ENCODE measurements at places on chromosomes 7 and 10. TPM values are rescaled to one million over a fixed set of nuclear protein-coding genes. Genes with fewer than 3 reads are reported as not detected.

DNA sequence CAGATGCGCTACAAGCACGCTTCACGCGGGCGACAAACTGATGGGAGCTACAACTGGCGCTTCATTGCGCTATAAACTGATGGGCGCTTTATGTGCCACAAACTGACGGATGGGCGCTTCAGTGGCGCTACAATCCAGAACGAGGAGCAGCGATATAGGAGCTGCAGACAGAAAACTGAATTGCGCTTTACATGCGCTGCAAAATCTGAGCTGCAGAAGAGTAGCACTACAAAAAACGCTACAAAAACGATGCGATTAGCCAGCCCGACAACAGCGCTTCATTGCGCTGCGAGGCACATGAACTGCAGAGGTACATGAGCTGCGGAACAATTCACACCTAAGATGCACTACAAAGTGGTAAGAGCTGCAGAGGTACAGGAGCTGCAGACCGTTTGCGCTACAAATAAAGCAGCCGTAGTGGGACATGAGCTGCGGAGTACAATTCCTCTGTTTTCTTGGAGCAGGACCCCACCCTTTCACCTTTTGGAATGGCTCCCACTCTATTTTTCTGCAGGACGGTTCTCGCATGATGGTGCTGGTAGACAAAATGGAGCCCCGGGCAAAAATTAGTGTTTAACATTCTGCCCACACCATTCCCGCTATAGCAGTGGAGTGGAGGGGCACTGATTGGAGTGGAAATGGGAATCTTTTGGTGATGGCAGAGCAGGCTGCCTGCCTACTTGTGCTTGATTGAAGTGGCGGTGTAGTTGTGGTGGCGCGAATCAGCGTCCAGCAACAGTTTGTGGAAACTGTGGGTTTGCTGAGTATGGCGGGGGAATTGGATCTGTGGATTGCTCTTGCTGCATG is 1.2 kb upstream of the SGCE start:
- peak; percentile 47 for DNase-seq

DNA sequence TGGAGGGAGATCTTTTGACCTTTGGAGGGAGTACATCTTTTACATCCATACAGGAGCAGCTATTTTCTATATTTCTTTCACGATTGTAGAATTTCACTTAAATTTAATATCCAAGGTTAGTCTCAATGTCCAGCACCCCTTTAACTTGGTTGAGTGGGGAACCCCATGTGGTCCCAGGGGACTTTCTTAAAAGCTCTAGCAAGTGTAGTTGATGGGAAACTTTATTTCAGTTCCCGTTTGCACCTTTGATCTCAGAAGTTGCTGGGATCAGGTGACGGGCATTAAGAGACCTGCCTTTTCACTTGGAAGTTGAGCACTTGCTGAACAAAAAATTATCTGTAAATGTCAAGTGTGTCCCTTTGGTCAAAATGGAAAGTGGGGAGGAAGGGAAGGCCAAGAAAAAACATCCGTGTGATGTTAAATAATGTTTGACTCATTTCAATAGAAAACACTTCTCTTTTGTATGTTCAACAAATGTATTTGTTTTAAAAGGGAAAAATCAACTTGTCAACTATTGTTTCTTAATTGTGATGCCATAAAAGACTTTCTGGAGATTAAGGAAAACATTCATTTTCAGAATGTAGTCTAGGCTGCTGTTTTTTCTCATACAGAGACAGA is 370.1 kb upstream of the GALNT17 start:
- DNase-seq: no peak

- DNase-seq: no peak
Observed at GRCh38 chr7:85130702-85131101, 56.2 kb downstream of the SEMA3D start.

- DNase-seq: peak; percentile 45
Observed at GRCh38 chr7:121372376-121373010, 23.6 kb downstream of the FAM3C start.

DNA sequence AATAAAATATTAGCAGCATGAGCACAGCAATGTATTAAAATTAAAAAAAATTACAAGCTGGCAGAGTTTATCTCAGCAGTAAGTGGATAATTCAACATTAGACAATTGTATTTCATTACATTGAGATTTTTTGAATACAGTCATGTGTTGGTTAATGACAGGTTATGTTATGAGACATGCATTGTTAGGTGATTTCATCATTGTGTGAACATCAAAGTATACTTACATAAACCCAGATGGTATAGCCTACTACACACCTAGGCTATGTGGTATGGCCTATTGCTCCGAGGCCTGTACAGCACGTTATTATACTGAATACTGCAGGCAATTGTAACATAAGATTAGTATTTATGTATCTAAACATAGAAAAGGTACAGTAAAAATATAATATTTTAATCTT is 29.7 kb downstream of the CCDC6 start:
- DNase-seq: no peak

GRCh38 chr10:100904917-100905316 is 7.8 kb upstream of the SLF2 start:
- no peak for DNase-seq

Gene MAT1A
- total RNA-seq: not detected

Gene TEX47
- not detected for total RNA-seq

Gene RAB18
- 44.4 TPM for total RNA-seq

Gene GRM8
- 0.09 TPM for total RNA-seq
